Fibroblast of upper back skin (primary cell): ENCODE measurements at places on chromosomes 13 and 19.

- peak; percentile 63 for DNase-seq
Measured at GRCh38 chr19:6108721-6109633, 1.3 kb downstream of the RFX2 start.

DNA sequence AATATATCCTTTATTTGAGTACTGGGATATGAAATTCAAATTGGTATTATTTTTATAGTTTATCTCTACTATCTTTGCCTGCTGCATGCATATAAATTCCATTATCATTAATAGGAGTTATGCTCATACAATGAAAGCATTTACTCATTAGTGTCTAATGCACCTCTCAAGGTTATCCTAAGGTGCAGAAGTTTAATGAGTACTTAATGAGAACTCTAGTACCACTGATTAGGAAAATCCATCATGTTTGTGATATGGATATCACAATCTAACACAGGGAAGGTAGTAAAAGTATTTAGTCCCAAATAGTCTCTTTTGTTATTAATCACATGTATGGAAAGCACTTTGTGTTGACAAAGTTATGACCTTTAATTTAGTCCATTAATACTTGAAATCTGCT is 77.2 kb upstream of the SLC10A2 start:
- no peak for DNase-seq

- DNase-seq = peak; percentile 30
Measured at GRCh38 chr19:4144666-4145249, 8.7 kb upstream of the CREB3L3 start.

DNA sequence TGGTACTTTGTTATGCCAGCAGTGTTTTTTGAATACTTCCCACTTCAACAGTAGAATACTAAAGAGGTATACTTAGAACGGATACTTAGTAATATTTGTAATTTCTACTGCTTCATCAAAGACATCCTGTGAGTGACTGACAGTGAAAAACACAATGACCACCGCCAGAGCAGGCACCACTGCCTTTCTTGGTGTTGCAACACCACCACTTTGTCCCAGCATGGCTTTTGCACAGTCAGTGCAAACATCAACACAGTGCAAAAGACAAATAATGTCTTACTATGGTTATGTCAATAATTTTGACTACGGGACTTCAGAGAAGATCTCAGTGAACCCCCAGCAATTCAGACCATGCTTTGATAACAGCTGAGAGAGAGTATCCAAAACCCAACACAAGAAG is 220.5 kb downstream of the RBM26 start:
- no peak for DNase-seq

- no peak for DNase-seq
Measured at GRCh38 chr19:4969292-4969771, 419 bp downstream of the KDM4B start.

GRCh38 chr19:9018163-9018875 is 8.1 kb upstream of the MUC16 start:
- DNase-seq = no peak

DNA sequence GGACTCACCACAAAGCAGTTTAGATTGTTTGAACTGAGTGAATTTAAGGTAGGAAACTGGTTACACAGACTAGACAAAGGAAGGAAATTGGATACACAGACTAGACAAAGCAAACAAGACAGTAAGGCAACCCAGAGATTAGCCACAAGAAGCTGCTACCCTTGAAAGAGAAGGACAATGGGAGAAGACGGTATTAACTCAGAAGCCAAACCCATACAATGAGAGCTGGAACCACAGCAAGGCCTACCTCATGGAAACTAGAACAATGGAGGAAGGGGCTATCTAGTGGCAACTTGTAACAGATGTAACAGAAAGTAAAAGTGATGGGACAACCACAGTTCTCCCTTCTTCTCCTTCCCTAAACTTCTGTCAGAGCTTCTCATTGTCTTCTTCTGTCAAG is 410.9 kb upstream of the SPRY2 start:
- no peak for DNase-seq

GRCh38 chr13:107838588-107839161 is 376.7 kb downstream of the LIG4 start:
- DNase-seq = no peak

GRCh38 chr13:20702530-20702914 is 977 bp upstream of the IL17D start:
- no peak for DNase-seq

DNA sequence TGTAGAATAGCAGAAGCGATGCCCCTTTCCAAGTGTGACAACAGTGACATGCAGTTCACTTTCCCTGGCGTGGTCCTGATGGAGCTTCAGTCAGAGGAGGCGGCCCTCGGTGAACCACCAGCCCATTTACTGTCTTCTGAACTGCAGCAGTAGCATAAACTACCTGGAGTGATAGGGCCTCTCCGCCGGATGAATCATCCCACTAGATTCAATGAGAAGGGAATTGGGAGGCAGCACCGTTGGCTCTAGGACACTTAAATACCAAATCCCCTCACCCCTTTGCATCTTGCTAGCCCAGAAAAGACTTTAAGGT is 112.8 kb upstream of the GPR12 start:
- no peak for DNase-seq

GRCh38 chr13:30607908-30608307 is 9.8 kb upstream of the USPL1 start:
- no peak for DNase-seq
